Fibroblast of skin of scalp (primary cell): ENCODE measurements at places on chromosomes 2 and 18.

- DNase-seq, result no peak
Observed at GRCh38 chr2:204280262-204280668, 265.0 kb upstream of the PARD3B start.

DNA sequence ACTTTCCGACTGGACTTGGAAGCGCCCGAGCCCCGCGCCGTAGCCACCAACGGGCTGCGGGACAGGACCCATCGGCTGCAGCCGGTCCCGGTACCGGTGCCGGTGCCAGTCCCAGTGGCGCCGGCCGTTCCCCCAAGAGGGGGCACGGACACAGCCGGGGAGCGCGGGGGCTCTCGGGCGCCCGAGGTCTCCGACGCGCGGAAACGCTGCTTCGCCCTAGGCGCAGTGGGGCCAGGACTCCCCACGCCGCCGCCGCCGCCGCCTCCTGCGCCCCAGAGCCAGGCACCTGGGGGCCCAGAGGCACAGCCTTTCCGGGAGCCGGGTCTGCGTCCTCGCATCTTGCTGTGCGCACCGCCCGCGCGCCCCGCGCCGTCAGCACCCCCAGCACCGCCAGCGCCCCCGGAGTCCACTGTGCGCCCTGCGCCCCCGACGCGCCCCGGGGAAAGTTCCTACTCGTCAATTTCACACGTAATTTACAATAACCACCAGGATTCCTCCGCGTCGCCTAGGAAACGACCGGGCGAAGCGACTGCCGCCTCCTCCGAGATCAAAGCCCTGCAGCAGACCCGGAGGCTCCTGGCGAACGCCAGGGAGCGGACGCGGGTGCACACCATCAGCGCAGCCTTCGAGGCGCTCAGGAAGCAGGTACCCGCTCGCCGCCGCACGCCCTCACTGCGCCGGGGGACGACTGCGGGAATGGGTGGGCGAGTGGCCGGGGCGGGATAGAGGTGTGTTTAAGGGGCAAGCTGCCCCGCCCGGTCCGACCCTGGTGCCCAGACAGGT lies 713 bp downstream of the ATOH8 start:
- DNase-seq, result peak; percentile 51

DNA sequence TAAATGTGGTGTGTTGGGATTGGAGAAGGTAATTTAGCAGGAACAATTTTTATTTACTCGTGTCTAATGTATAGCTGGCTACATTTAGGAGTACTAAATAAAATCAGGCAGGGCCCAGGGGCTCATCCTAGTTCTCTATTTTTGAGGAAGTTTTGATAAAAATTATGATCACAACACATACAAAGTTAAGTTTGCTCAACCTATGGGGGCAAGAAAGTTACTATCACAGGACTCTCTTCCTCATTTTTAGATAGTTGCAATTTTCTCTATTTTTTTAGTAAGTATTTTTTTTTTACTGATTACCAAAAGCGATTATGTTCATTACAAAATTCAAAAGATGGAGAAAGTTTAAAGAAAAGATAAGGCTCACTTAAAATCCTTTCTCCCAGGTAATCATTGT lies 60.0 kb upstream of the RPE start:
- no peak for DNase-seq

DNA sequence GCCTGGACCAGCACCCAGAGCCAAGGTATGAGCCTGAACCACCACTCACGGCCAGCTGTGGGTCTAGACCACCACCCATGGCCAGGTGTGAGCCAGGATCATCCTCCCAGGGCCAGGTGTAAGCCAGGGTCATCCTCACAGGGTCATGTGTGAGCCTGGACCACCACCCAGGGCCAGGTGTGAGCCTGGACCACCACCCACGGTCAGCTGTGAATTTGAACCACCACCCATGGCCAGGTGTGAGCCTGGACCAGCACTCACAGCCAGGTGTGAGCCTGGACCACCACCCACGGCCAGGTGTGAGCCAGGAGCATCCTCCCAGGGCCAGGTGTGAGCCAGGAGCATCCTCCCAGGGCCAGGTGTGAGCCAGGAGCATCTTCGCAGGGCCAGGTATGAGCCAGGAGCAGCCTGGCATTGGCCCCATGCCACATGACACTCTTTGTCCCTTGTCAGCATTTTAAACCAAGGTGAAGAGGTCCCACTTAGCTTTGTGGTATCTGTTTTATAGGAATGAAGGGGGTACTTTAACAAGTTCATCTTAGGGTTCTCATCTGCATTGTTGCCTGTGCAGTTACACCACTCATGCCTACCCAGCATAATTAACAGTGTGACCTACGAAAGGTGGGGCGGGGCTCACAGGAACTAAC lies 71.2 kb downstream of the AGAP1 start:
- DNase-seq, result no peak

DNA sequence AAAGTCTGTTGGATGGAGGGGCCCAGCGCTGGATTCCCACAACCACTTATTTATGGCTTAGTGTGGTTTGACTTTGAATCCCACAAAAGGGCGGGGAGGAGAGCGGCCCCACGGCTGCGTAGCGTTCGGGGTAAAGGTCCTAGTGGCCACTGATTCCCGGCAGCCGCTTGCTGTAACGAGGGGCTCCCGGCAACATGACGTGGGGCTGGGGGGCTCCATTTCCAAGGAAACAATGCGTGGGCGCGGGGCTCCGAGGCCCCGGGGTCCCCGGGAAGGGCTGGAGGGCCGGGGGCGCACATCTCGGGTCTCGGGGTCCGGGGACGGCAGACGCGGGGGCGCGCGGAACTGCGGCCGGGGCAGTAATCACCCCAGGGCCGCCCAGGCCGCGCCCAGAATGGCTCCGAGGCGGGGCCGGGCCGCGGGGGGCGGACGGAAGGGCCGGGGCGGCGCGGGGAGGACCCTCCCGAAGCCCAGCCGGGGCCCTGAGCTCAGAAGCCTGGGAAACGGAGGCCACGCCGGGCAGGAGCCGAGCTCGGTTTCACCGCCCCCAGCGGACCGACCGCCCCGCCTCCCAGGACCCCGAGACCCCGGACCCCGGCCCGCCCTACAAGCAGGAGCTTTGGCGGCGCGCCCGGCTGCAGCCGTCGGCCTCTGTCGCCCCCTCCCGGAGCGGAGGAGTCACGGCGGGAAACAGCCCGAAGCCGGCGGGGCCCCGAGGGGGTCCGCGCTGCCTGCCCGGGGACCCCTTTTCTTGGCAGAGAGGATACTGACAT lies 11.9 kb upstream of the MLPH start:
- DNase-seq, result peak; percentile 86

GRCh38 chr18:68784071-68784470 lies 13.8 kb upstream of the CCDC102B start:
- no peak for DNase-seq

- peak; percentile 93 for DNase-seq
Observed at GRCh38 chr18:49691177-49691608, 122.1 kb downstream of the ACAA2 start.

GRCh38 chr2:97983698-97984097 lies 12.1 kb downstream of the TMEM131 start:
- DNase-seq, result no peak

GRCh38 chr2:4973973-4974372 lies 718.2 kb upstream of the SOX11 start:
- no peak for DNase-seq

GRCh38 chr2:121409388-121409787 lies 121.3 kb upstream of the RNU4ATAC start:
- DNase-seq, result no peak

- DNase-seq, result no peak
Observed at GRCh38 chr2:169036736-169037440, 5.8 kb upstream of the ABCB11 start.

DNA sequence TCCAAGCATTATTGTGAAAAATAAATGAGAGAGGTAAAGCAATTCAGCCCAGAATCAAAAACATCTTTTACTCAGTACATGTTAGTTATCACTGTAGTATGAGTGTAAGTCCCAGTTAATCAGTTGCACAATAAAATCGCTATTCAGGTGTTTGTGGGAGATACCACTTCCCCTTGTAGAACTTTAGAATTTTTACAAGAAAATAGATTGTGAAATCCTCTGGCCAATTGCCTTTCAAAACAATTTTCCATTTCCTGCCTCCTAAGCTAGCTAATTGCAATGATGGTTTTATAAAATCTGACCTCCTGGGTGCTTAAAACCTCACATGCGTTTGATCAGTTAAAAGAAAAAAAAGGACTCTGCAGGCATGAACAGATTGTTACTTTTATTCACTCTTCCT lies 332.5 kb downstream of the PID1 start:
- no peak for DNase-seq

GRCh38 chr2:209663139-209663538 lies 108.5 kb upstream of the UNC80 start:
- DNase-seq, result peak; percentile 27

- no peak for DNase-seq
Observed at GRCh38 chr2:77418537-77418936, 103.6 kb downstream of the LRRTM4 start.

GRCh38 chr18:44798433-44799048 lies 117.9 kb downstream of the SETBP1 start:
- DNase-seq, result no peak

GRCh38 chr2:8693157-8693821 lies 11.4 kb downstream of the ID2 start:
- no peak for DNase-seq
